ENCODE measurements at places on chromosomes 2 and 18. TPM values are rescaled to one million over a fixed set of nuclear protein-coding genes. Genes with fewer than 3 reads are reported as not detected.
A peak's percentile ranks its signal among the peaks of the same experiment; 100 is the strongest.

DNA sequence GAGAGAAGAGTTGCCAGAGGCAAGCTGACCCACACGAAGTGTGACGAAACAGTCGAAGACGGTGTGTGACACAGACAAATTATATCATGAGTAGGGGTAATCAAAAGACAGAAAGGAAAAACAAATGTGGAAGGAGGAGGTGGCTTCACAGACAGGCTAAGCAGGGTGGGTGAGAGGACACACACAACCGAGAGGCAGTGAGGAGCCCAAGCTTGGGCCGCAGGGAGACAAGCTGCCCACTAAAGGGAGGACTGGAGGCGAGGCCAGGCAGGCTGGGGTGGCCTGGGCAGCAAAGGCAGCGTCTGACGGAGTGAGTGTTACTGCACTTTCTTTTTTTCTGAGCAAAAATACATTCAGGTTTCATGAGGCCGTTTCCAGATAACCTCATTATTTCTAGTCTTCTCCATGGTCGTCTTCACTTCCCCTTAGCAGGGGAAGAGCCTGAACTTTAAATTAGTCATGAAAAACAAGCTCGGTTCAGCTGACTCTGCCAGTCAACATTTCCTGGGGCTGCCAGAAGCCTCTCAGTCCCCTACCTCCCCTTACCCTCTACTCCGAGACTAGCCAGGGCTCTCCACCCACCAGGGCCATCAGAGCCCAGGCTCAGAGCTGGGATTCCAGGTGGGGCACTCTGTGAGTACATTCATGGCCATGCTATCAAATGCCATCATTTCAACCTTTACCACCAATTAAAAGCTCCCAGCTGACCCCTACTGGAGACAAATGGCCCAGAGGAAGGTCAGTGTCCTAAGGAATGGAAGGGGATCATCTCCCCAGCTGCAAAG lies 13.8 kb upstream of the ZFP36L2 start:
- no peak for DNase-seq

DNA sequence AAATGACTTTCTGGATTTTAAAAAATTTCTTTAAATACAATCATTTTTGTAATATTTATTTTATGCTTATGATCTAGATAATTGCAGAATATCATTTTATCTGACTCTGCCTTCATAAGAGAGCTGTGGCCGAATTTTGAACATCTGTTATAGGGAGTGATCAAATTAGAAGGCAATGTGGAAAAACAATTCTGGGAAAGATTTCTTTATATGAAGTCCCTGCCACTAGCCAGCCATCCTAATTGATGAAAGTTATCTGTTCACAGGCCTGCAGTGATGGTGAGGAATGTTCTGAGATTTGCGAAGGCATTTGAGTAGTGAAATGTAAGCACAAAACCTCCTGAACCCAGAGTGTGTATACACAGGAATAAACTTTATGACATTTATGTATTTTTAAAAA lies 79.5 kb downstream of the ITGA4 start:
- DNase-seq = no peak

DNA sequence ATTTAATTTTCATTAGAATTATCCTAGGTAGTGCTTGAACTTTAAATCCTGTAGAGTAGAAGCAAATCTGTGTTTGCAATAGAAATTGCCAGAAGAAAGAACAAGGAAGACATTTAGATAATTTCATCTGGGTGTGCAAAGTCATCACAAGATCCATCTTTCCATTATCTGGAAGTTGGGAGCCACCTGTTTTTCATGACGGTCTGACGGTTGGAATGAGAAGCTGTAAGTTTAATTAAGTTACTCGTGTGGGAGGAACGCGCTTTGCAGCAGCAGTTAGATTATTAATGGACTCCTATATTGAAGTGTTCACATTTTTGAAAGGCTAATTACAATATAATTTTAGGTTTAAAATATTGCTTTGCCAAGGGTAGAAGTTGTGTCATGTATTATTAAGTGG lies 69.9 kb upstream of the PARD3B start:
- DNase-seq = no peak

- DNase-seq = no peak
Measured at GRCh38 chr2:32182667-32183066, 17.0 kb downstream of the SLC30A6 start.

- DNase-seq = no peak
Measured at GRCh38 chr2:12120281-12121150, 374.1 kb downstream of the LPIN1 start.

DNA sequence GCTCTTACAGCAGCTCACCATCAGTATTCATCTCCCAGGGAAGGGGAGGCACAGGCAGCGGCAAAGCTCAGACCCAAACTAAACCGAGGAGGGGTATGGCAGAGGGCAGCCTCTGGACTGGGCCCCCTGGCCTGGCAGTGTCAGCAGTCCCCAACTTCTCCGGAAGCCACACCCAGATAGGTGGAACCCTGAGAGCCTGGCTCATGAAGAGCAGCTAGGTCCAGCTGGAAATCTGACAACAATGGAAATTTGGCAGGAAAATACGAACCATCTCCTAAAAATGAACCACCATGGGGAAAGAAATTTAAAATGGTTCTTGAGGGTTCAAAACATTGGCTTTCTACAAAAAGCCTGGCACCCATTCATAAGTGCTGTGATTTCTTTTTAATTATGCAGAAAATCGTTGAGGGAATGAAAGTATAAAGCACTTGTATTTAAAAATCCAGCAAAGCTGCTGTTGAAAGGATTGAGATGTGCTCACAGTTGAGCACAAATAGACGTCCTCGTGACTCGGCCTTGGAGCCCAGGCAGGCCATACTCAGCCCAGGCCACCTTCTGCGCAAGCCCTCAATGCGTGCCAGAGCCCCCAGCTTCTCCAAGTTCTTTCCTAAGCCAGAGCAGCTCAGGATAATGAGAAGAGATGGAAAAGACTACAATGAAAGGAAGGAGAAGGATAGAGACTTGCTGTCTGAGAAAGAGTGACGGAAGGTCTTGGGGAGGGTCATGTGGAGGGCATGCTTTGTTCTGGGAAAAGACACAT lies 93.0 kb downstream of the COL6A3 start:
- DNase-seq = peak; percentile 79

The FIGN gene
- total RNA-seq = 22.2 TPM

GRCh38 chr2:100264651-100265050 lies 57.6 kb downstream of the LONRF2 start:
- DNase-seq = peak; percentile 32

GRCh38 chr2:158677542-158677941 lies 117.6 kb upstream of the DAPL1 start:
- no peak for DNase-seq

DNA sequence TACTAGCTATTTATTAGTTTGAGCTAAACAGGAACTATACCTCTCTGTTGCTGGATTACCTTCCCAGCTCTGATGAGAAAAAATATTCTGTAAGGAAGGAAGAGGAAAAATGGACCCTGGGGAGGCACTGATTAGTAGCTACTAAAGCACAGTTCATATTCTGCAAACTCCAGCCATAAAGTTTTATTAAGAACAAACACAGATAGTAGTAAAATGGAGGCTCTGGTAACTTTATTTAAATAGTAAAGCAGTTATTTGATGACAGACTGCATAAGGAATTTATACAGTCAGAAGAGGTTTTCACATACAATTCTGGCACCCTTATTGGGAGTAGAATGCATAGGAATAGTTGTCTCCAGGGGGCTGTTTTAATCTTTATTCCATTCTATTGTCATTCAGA lies 84.1 kb downstream of the XIRP2 start:
- DNase-seq = no peak

DNA sequence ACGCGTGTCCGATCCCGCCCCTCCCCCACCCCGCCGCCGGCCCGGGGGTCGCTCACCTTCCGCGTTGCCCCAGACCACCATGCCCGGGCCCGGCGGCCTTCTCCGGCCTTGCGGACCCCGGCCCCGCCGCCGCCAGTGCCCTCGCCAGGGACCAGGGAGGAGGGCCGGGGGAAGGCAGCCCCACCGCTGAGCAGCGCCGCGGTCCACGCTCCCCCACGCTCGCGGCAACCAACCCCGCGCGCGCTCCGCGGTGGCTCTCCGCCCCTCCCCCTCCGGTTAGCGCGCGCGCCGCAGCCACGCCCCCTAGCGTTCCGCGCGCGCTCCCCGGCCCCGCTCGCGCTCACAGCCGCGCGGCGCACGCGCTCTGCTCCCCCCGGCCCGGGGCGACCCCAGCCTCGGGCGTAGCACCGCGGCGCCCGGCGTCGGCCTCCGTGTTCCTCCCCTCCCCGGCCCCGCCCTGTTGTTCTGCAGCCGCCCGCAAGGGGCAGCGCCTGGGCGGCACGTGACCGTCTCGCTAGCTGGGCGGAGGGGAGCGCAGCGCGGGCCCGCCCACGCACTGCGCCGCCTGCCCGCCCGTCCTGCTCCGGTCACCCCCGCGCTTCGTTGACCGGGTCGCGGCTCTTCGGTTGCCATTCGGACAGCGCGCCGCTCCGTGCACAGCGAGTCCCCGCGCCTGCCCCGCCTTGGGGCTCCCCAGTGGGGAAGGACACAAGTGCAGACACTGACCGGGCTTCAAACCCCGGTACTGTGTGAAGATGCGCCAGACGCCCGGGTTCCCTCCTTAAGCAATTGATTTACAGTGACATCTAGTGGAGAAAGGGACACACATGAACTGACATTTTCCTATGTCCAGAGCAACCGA lies at the start of gene REV1:
TSS of gene REV1 (minus strand) at position 257 of the 862 bp plus-strand sequence. CDS start 25,042 bp downstream, outside the sequence.
- peak; percentile 96 for DNase-seq

- no peak for DNase-seq
Measured at GRCh38 chr2:207328944-207329386, 163.2 kb upstream of the KLF7 start.

DNA sequence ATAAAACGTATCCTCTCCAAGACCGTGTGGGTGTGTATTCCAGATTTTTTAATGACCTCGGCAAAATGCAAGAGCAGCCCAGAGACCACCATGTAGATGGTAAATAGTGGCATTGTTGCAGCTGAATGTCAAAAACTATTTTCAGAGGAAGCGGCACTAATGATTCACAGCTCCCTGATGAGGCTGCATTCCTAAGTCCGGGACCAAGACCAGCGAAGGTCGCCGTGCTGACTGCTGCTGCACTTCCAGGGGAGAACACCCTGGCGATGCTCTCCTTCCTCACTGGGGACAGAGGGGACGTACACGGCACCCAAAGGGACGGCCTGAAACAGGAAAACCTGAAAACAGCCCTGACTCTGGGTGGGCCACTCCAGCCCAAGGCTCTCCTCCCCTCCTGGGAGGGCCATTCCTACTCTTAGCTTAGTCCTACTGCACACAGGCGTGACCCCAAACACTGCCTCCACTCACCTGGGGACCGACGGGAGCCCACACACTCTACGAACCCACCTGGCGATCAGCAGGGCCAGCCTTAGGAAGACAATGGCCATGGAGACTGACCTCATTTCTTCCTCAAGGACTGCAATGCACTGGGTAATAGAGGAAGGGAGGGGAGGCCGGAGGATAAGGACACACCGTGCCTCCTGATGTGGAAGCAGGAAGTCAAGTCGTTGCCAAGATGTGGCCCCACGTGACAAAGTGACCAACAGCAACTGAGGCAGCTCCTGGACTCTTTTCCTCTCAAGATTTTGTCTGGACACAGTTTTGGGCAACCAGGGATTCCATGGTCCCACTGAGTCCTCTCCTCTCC lies 82.8 kb downstream of the ZNF516 start:
- DNase-seq = no peak

- DNase-seq = no peak
Measured at GRCh38 chr18:58898010-58898799, 33.5 kb downstream of the ZNF532 start.

DNA sequence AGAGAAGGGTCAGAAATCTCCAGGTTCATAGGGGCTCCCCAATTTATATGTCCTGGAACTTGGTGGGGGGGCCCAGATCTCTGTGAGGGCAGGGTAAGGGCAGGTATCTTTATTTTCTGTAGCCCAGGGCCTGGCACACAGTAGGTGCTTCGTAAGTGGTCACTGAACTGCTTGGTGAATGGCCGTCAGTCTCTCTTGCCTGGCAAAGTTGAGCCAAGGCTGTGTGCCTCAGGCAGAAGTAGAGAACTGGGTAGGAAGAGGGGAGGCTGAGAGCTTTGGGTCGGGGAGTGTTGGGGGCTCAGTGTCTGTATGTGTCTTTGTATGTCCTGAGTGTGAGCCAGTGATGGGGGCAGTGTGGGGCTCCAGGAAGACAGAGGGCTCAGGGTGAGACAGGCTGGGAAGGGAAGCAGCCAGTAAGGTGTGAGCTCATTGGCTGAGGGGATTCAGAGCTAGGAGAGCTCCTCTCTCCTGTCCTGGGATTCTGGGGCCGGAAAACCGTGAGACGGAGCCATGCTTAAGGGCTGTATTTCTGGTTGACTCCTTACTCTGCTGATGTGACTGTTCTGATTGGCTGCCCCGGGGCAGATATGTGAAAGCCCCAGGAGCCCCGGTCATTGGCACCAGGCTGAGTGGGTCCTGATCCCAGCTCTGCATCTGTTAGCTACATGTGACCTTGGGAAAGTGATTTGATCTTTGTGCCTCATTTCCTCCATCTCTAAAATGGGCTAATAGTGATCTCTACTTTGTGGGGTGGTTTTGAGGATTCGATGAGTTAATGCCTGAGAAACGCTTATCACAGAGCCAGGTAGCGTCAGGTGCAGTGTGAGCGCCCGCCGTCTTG lies 30.3 kb downstream of the STEAP3 start:
- no peak for DNase-seq

The C1QL2 gene
- total RNA-seq = not detected

The ASB18 gene
- not detected for total RNA-seq

GRCh38 chr2:9146646-9147045 lies 60.0 kb upstream of the ASAP2 start:
- no peak for DNase-seq

DNA sequence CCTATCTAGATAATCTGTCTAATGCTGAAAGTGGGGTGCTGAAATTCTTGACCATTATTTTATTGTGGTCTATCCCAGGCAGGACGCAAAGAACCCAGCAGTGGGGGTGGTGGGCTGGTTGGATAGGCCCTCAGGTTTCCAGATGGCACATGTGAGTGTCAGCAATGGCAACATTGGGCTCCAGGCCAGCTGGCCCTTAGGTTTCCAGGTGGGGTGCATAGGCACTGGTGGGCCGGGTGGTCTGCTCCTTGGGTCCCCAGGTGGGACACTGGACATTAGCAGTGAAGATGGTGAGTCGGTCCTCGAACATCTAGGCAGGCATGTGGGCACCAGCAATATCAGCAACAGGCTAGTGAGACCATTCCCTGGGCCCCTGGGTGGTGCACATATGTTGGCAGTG lies 680.3 kb upstream of the ACVR2A start:
- no peak for DNase-seq

DNA sequence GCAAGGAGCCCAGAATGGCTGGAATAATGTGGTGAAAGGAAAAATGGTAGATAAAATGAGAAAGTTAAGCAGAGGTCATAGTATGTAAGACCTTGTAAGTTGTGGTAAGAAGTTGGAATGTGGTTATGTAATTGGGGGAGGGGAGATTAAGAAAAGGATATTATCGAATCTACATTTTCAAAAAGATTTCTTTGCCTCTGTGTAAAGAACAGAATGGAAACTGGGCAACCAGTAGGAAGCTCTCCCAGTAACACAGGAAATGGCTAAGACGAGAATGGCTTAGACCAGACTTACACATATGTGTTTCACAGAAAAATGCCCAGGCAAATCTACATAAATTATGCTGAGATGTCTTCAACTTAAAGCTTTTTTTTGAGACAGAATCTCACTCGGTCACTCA lies 13.2 kb downstream of the MEMO1 start:
- no peak for DNase-seq

Measured in sciatic nerve (tissue), 2 donors.